BE2C (cell line): ENCODE measurements at places on chromosomes 5 and 9.
A peak's percentile ranks its signal among the peaks of the same experiment; 100 is the strongest.

DNA sequence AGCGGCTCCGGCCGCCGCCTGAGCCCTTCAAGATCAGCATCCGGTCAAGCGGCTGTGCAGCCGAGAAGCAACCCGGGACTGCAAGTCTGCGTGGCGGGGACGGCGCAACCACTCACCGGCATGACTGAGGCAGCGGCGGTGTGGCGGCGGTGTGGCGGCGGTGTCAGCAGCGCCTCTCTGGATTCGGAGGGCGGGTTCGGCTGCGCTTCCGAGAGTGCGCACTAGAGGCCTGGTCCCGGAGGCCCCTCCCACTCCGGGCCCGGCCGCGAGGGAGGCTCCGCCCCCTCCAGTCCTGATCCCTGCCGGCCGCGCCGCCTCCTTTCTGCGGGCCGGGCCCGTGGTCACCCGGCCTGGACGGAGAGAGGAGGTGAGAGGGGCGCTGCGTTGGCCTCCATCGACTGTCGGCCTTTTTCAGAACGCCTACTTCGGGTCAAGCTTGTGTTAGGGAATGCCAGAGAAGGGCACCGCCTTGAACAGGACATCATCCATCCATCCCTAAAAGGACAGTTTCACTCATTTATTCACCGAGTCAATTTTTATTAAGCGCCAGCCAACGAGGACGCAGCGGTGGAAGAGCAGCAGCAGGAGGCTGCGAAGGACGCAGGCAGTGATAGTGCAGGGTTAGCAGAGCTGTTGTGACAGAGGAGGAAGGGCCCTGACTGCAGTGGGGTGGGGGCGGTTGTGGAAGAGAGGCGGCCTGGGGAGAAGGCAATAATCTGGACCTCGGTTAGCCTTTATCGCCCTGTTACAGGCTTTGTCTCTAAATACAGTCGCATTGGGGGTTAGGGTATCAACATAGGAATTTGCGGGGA, at the start of gene ATOX1:
Gene ATOX1 (minus strand): TSS at position 202 of the 812 bp plus-strand sequence. CDS start 80 bp downstream, at position 122.
- DNase-seq: peak; percentile 96

GRCh38 chr9:121649476-121650216, 1.8 kb upstream of the DAB2IP start:
- DNase-seq: no peak

- no peak for DNase-seq
Measured at GRCh38 chr9:72691671-72692070, 170.3 kb downstream of the TMC1 start.

GRCh38 chr5:43553381-43553780, 3.5 kb downstream of the PAIP1 start:
- DNase-seq: no peak

DNA sequence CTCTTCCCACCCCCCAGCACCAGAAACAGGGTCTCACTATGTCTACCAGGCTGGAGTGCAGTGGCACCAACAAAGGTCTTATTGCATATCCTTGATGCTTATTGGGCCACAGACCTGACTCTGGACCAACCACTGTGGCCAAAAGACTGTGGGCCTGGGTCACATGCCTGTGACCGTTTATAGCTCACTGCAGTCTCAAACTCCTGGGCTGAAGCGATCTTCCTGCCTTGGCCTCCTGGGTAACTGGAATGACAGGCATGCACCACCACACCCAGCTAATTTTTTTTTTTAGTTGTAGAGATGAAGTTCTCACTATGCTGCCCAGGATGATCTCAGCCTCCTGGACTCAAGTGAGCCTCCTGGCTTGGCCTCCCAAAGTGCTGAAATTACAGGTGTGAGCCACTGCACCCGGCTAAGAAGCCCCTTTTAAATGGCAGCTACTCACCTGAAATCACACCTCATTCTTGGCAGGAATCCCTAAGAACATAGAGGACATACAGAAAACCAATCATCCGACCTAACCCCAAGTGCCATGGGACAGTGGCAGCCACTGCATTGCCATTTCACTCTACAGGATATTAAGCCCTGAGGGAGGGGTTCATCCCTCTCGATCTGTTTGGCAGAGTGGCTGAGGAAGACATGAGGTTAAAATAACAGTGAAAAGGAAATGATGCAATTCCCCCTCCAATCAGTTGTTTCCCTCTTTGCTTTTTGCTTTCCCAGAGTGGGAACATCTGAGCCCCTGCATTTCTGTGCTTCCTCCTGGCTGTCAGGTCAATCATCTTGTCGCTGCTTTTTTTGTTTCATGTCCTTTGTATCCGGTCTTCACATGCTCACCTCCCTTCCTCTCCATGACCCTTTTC, 74.6 kb downstream of the LRRC70 start:
- no peak for DNase-seq

- DNase-seq: peak; percentile 27
Measured at GRCh38 chr9:78407636-78408312, 110.8 kb downstream of the PSAT1 start.

GRCh38 chr5:172953776-172954675, 5.2 kb upstream of the RPL26L1 start:
- DNase-seq: no peak

GRCh38 chr9:38443181-38443580, 18.9 kb upstream of the IGFBPL1 start:
- no peak for DNase-seq

DNA sequence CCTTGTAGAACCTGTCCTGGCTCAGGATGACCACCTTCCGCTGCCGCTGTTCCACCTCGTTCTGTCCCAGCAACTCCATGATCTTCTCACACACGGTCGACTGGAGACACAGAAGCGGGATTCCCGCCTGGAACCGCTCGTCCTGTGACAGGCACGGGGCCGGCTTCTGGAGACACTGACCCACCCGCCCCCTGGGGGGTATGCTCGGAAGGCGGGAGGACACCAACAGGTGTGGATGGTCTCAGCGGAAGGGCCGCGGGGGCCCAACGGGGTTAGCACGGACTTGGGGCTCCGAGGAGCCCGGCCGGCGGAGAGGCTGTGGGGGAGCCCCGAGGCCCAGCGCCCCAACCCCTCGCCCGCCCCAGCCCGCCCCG, 530 bp downstream of the UCK1 start:
- peak; percentile 70 for DNase-seq

DNA sequence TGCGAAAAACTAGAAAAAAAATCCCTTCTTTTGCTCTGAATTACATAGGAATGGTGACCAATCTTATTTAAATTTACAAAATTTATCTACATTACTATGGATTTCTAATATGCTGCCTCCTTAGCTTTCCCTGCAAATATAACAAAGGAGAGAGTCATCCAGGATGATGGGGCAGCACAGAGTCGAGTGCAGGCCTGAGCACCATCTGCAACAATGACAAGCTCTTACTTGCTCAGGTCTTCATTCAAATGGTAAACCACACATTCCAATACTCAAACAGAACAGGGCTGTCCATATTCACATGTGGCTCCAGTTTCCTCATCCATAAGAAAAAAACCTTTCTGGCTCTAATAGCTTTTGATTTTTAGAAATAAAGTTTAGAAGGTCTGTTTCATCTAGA, 33.5 kb upstream of the ZNF354B start:
- no peak for DNase-seq

DNA sequence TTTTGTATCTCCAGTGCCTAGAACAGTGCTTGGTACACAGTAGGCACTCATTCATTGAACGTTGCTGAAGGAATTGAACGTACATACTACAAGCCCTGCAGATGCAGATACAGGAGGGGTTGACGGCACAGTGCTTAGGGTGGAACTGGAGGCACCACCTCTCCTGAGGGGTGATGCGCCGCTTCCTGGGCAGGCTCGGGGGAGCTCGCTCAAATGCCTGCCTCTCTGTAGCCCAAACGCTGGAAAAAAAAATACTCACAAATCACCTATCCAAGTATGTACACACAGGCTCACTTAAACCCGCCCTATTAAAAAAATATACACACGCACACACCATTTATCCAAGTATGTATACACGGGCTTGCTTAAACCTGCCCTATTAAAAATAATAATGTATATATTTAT, 536 bp upstream of the COMMD10 start:
- DNase-seq: no peak

DNA sequence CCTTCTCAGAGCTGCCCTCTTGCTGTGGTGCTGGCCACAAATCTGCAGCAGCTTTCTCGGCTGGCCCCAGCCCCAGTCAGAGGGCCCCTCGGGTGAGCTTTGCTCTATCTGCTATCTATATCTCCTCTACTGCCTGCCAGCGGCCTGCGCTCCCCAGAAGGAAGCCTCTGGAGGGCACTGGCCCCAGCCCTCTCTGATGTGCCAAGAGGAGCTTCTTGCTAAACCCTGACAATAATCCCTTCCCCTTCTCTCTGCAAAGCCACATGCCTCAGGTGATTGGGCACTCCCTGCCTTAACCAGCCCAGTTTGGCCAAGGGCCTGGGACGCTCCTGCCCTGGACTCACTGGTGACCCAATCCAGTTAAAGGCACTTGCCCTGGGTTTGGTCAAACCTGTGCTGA, 42.7 kb downstream of the CAMK2A start:
- DNase-seq: no peak

- no peak for DNase-seq
Measured at GRCh38 chr5:166302166-166302565, 1989.3 kb upstream of the WWC1 start.

DNA sequence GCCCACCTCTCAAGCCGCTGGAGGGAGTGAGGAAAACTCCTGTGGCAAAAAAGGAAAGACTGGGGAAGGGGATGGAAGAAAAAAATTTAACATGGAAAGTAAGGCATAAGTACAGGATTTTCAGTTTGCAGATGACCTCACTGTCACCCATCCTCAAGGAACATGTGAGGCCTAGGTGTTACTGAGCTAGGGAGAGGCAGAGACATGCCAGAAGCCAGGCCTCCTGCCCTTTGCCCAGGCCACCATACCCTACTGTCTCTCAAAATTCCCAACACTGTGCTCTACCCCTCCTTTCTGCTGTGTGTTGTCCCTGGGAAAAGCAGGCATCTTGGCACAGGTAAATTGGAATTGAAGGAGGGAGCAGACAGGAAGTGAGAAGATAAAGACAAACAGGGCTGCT, 4.4 kb upstream of the MGAT1 start:
- no peak for DNase-seq

DNA sequence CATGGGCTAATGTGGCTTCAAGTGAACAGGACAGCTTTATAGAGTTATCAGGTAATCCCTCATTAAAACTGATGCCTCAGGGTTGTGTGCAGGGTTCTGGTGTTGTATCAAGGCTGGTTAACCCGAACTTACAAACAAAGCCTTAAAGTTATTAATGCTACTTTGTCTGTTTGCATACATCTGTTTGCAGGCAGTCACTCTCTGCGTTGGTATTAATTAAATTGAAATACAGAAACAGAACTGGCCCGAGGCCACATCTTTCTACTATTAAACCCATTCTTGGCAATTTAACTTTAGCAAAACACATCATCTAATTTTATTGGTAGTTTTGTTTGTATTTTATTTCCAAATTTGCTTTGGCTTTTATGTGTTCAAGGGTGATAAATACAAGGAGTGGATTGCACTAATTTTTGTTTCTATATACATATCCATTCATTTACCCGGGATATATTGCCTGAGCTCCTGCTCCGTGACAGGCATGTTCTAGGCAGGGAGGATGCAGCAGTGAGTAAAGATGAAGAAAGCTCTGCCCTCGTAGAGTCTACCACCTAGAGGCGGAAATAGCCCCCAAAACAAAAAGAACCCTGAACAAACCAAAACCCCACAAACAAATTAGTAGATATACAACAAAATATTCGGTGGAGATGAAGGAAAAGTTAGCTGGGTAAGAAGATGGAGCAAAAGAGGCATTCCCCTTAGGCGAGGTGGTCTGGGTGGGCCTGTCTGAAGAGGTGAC, 164.2 kb downstream of the MACROH2A1 start:
- DNase-seq: peak; percentile 27

DNA sequence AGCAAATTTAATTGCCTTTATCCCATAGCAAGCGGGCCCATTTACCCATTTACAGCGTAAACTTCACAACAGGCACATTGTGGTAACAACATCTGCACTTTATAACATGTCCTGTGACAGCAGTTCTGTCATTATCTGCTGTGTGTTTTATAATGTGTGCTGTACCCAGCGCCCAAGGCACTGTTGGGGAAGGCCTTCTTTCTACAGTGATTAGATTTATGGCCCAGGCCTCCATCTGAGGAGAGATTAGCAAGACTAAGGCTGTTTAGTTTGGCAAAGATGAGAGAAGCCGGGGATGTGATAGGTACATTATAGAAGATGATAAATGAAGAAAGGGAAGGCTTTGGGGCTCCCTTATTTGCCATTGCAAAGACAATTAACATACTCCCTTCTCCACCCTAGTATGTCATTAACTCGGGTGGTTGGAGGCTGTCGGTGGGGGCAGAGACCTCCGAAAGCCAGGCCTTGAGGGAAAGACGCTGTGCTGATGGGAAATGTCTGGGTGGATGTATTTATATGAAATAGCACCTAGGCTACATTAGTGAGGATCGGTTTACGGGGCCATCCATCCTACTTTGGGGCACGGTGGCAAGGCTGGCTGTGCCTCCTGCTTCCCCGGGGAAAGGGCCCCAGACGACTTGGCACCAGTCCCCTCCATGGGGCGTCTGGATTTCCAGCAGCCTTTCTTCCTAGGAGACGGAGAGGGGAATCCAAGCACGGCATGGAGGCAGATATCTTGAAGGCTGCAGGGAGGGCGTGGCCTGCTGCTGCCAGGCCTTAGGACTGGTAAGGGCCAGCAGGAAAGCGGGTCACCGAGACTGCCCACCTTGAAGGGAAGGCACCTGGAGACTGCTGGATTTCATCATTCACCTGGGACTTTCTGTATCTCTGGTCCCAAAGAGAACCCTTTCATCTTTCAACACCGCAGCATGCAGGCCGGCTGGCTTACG, 64.3 kb upstream of the PTCH1 start:
- DNase-seq: peak; percentile 88

- DNase-seq: no peak
Measured at GRCh38 chr9:127541865-127542264, 70.2 kb upstream of the STXBP1 start.

DNA sequence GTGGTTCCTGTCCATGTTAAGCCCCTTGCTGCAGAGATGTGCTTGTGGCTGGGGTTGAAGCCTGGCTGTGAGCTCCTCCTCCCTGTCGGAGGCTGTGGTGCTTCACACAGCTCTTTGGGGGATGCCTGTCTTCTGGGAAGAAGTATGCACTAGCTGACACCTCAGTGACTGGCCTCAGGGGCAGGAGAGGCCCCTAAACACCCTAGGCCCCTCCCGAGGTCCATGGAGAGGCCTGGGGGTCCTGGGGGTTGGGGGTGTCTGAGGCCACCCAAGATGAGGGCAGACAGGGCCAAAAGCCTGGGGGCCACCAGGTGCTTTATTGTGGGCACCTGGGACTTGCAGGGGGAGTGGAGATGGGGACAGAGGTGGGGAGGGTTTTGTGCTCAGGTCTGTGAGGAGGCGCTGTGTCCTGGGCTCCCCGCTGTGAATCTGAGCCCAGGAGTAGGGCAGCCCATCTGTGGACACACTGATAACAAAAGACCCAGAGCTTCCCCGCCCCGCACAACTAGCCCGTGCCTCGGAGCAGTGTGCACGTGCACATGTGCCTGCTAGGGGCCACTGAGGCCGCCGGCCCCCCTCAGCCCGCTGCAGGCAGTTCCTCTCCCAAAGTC, 92.0 kb downstream of the PHF2 start:
- DNase-seq: peak; percentile 7

DNA sequence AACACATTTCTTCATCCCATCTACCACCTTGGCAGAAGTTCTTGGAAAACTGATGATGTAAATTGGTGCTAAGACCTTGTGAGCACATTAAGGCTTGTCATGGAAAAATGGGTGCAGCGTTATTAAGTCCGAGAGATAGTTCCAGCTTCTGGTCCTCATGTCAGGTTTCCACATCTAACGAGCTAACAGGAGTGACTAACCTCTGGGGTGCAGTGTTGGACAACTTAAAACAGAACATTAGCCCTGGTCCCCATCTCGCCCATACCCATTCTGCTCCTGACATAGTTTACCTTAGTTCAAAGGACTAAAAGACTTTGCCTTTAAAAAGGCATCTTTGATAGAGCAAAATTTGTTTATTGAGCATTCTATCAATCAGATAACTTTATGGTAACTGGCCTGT, 128.0 kb downstream of the SLC1A3 start:
- DNase-seq: no peak

GRCh38 chr5:54553659-54554207, 36.2 kb downstream of the SNX18 start:
- peak; percentile 22 for DNase-seq
